ENCODE measurements at places on chromosomes 4 and X.

DNA sequence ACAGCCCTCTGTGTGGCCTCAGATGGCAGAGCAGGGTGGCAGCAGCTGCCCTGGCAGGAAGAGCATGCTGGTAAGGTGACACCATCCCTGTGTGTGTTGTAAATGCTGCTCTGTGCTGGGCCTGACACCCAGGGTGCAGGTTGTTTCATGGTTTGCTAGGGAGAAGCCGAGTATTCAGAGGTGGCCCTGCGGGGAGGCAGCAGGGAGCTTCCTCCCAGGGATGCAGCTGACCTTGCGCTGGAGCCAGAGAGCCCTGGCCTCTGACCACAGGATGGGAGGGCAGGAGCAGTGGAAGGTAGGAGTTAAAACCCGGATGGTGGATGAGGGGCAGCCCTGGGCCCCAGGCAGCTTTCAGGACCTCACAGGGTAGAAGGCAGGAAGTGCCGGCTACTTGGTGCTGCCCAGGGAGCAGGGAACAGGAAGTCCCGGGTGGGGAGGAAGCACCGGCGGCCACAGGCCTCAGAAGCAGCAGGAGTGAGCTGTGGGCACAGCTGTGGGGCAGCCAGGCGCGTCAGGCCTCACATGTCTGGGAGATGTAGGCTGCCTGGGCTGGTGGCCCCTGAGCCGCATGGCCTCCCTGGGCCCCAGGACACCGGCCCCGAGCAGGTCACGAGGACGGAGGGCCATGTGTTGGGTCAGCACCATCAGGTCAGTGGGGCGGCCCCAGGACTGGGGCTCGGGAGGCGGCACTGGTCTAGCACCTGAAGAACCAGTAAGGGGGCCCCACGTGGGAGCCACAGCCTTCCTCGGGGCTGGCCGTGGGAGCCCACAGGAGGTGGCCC, 19.1 kb downstream of the SH3BP2 start:
- DNase-seq = no peak

- no peak for DNase-seq
These were observed 480.1 kb downstream of the SPRY1 start for GRCh38 chr4:123876671-123877101.

- no peak for DNase-seq
These were observed 24.6 kb upstream of the MOB1B start for GRCh38 chr4:70877556-70877955.

GRCh38 chr4:65670331-65671031, at the start of gene EPHA5:
Gene EPHA5, minus strand, starts transcription at chr4:65670489. Its CDS starts 747 bp downstream, at chr4:65669742.
- no peak for DNase-seq

DNA sequence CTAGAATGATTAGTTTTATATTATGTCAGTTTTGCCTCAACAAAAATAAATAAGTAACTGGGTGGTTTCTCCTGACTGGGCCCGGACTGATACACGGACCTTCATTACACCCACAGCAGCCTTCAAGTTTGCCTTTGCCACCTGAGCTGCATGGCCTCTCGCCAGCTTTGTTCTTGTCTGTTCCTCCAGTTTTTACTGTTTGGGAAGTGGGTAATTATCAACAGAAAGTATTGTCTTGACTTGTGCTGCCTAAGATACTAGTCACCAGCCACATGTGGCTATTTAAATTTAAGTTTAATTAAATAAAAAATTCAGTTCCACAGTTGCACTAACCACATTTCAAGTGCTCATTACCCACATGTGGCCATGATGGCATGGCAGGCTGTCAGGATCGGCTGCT, 74.7 kb upstream of the INTU start:
- no peak for DNase-seq

GRCh38 chr4:53498706-53499105, 92.6 kb downstream of the LNX1 start:
- DNase-seq = no peak

DNA sequence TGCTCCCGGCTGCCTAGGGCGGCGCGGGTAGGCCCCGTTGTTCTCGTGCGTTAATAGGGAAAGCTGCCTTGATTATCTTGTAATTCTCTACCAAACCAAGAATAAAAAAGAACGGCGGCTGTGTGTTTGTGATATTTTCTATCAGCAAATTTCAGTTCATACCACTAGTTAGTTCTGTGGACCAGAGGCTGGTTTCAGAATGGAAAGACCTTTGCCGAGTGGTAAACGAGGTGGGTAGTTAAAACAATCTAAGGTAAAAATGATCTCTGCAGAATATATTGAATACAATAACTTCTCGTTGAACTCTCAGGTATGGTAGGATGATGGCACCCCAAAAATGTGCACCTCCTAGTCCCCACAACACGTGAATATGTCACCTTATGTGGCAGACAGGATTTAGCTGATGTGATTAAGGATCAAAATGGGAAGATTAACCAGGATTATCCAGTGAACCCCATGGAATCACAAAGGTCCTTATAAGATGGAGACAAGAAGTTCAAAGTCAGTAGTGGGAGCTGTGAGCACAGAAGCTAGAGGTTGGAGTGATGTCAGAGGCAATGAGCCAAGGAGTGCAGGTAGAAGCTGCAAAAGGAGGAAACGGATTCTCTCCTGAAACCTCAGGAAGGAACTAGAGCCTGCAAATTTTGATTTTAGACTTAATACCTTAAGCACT, 574 bp upstream of the CFAP97 start:
- DNase-seq = no peak

DNA sequence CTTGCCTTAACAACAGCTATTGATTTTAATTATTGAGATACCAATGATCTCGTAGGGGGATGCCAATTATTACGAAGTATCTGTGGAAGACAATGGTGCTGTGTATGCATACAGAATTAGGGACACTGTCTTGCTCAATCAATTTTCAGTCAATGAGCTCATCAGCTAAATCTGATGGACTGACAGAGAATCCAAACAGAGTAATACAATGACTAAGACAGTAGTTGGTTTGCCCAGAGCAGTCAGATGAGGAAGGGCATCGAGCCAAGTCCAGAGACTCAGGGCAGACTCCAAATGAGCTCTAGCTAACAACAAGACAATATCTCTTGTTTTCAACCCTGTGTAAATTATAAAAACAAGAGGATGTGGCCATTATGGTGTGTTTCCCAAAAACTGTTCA, 14.7 kb upstream of the GSX2 start:
- no peak for DNase-seq

- no peak for DNase-seq
These were observed 7.8 kb downstream of the HMGB3 start for GRCh38 chrX:150990910-150991309.

- DNase-seq = no peak
These were observed 9.5 kb downstream of the IDS start for GRCh38 chrX:149495573-149496071.

DNA sequence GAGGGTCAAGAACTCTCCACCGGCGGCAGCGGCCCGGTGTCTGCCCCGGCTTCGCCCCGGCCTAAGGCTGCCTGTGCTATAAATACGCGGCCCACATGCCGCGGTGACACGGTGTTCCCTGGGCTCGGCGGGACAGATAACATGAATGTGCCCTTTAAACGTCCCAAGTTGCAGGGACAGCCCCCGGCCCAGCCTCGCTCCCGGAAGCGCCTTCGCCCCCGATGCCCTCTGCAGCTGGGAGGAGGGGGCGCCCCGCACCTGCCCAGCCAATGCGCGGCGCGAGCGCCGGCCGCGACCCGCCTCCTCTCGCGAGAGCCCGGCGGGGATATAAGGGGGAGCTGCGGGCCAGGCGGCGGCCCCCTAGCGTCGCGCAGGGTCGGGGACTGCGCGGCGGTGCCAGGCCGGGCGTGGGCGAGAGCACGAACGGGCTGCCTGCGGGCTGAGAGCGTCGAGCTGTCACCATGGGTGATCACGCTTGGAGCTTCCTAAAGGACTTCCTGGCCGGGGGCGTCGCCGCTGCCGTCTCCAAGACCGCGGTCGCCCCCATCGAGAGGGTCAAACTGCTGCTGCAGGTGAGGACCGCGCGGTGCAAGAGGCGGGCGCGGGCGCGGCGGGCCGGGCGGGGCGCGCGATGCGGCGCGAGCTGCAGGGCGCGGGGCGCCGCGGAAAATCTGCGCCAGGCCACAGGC, at the start of gene SLC25A4:
Gene SLC25A4, plus strand, starts transcription at position 355 of the 689 bp plus-strand sequence. Its CDS starts 107 bp downstream, at position 462.
- peak; percentile 57 for DNase-seq

DNA sequence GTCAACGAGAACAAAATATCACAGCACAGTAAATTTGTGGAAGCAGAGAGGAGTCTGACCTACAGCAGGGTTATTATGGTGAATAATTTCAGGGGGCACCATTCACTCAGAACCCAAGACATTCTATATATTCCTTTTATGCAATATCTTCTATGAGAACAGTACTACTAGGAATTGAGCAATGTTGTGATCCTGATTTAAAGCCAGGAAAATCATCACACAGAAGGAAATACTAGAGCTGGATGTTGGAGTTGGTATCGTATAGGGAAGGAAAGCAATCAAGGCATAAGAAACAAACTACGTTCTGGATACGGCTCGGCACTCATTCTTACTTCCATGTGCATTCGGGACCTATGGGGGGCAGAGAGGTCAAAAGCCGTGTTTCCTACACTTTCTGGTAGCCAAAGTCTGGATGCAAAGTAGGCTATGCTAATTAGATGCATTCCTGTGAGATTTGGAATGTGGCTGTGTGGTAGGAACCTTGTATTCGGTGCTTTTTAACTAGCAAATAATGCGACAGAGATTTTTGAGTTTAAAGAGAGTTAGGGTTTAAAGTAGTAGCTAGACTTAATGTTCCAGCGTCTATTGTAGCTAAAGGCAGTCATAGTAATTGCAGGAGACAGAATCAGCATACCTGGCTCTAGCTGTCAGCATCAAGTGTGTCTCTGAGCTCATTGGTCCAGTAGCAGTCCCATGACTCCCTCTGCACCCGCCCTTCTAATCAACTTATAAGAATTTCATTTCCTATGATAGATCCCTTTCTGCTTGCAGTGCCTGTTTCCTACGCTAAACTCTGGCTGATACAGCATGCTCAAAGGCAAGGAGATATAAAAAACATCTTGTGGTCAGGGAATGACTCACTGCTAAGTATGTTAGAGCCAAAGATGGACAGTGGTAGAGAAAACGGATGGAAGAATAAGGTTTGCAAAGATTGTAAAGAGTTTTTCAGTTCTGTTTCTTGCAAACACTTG, 43.3 kb upstream of the PDGFC start:
- DNase-seq = no peak

GRCh38 chr4:55758570-55758969, 61.0 kb upstream of the EXOC1L start:
- DNase-seq = no peak

DNA sequence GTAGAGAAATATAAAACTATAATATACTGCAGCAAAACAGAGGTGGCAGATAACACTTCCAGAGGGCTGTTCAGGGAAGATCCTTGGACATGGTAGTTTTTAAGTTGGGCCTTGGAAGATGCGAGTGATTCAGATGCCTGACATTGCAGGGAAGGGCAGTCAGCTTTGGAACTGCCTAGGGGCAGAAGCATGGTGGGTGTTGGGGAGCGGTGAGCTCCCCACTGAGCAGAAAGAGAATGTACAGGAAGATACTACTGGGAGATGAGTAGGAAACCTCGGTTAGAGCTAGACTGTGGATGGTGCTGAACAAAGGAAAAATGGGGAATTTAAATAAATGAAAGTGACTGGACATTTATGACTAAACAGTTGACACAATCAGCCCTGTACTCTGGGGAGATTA, 24.9 kb upstream of the SEC24B start:
- no peak for DNase-seq

DNA sequence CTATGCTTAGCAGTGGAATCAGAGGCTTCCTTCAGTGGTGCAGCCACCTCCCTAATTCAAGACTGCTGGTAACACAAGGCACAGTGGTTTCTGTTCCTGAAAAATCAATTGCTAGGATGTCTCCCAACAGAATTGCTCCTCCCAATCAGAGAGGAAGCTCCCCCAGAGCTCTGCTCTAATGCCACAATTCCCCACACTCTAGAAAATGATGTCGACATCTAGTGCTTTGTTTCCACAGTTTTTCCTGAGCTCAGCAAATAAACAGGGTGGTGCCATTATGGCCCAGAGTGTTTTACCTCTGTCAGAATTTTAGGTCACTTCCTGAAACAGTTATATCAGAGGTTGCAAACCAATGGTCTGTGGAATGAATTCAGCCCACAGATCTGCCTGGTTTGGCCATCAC, 24.7 kb downstream of the TAB3 start:
- DNase-seq = no peak

- no peak for DNase-seq
These were observed 347.8 kb upstream of the PITX2 start for GRCh38 chr4:110970642-110971041.

DNA sequence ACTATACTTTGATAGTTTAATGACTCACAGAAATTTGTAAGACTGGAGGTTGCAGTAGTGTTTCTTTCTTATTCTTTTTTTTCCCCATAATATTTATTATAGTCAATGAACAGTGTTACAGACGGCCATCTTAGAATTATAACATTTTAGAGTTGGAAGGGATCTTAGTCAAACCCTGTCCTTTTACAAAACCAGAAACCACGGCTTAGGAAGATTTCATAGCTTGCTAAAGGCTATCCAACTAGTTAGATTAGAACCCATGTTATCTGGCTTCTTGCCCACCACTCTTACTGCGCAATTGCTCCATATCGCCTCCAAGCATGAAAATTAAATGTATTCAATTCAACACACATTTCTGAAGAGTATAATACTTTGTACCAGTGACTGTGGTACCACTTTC, 1.1 kb downstream of the XIAP start:
- DNase-seq = no peak

GRCh38 chrX:149643496-149643895, 11.9 kb upstream of the TMEM185A start:
- no peak for DNase-seq

GRCh38 chrX:68998716-68999115, 166.5 kb downstream of the PJA1 start:
- no peak for DNase-seq

DNA sequence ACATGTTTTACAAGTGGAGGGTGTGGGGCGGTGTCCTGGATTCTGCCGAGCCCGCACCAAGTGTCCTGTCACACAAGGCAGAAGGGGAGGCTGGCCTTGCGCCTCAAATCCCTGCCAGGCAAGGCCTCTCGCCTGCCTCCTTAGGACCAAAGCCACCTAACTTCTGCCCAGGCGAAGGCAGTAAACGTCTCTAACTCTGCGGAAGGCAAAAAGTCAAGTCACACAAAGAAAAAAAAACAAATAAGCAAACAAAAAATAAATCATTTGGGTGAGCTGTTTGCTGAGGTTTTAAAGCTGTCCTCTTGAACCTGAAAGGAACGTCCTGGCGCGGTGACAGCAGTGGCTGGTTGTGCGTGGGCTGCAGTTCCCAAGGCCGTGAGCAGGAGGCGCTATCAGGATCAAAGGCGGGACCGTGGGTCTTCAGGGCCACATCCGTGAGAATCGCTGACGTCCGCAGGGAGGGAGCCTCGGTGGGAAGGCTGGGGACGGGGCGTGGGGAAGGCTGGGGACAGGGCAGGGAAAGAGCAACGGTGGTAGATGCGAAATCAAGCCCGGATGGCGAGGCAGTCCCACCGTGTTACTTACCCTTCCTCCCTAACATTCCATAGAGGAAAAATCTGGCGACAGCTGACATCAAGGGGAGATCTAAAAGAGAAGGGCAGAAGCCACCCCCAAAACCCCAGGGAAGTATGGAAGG, 99.1 kb downstream of the TRAPPC11 start:
- DNase-seq = no peak

GRCh38 chr4:123361195-123361861, 35.3 kb upstream of the SPRY1 start:
- DNase-seq = no peak

GRCh38 chrX:9681011-9681410, 84.6 kb downstream of the GPR143 start:
- DNase-seq = no peak

GRCh38 chr4:25370242-25370641, 6.8 kb upstream of the ANAPC4 start:
- DNase-seq = no peak
